ENCODE measurements at places on chromosomes 5 and 9. TPM values are rescaled to one million over a fixed set of nuclear protein-coding genes. Genes with fewer than 3 reads are reported as not detected.

FSTL4 gene
- not detected for total RNA-seq

SV2C gene
- 0.05 TPM for total RNA-seq

OLFML2A gene
- 9.1 TPM for total RNA-seq

ENHO gene
- 0.24 TPM for total RNA-seq

IL7R gene
- total RNA-seq = 5.3 TPM

SOX30 gene
- total RNA-seq = 0.23 TPM

ZNF366 gene
- 5.1 TPM for total RNA-seq

NUTM2F gene
- total RNA-seq = not detected

IGFBPL1 gene
- 5.5 TPM for total RNA-seq

LCN9 gene
- not detected for total RNA-seq

BHMT2 gene
- total RNA-seq = 24.5 TPM

ADAMTS19 gene
- not detected for total RNA-seq

CCDC171 gene
- total RNA-seq = 3.1 TPM

NFIB gene
- 305 TPM for total RNA-seq

CTNND2 gene
- 0.46 TPM for total RNA-seq

ANKRD34B gene
- not detected for total RNA-seq

ANKRD20A1 gene
- 2.2 TPM for total RNA-seq

CCDC180 gene
- total RNA-seq = 4.9 TPM

CBY3 gene
- total RNA-seq = not detected

SLC25A2 gene
- 1.00 TPM for total RNA-seq

AUH gene
- total RNA-seq = 14.0 TPM

GRK6 gene
- total RNA-seq = 22.9 TPM

GPSM1 gene
- 13.8 TPM for total RNA-seq

GDA gene
- not detected for total RNA-seq

PCSK5 gene
- total RNA-seq = 84.2 TPM

SH3RF2 gene
- total RNA-seq = 2.1 TPM

DCTN3 gene
- total RNA-seq = 77.0 TPM

PCDHGA2 gene
- 3.7 TPM for total RNA-seq

BTF3 gene
- 389 TPM for total RNA-seq

EIF4EBP3 gene
- 11.0 TPM for total RNA-seq

TYRP1 gene
- 0.67 TPM for total RNA-seq

Data from posterior vena cava (tissue), 2 donors.